ENCODE measurements at places on chromosomes 7 and 10.

DNA sequence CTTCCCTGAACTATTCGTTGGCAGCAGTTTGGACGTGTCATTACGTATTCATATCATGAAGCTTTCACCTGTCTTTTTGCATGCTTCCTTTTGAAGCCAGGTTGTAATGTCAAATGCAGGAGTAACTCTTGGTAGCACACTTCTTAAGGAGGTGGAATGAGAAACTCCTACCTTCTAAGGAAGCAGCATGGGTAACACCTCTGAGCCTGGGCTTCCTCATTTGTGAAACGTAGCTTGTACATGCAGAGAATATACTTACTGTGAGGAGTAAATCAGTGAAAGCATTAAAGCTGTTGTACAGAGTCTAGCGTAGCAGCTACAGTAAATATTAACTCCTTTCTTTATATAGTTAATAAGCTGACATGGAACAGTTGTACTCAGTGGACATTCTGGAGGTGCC is 21.1 kb downstream of the CUL1 start:
- no peak for DNase-seq
- no peak overlapping the region for H3K27ac ChIP-seq
- H3K27me3 ChIP-seq, result no peaks in the 10 kb centered on the region
- peaks cover 22% of the 10 kb centered on the region for H3K4me1 ChIP-seq

GRCh38 chr7:121793716-121794115 is 79.2 kb upstream of the PTPRZ1 start:
- no peak overlapping the region for H3K27ac ChIP-seq
- no peak for DNase-seq
- no peaks in the 10 kb centered on the region for H3K27me3 ChIP-seq
- H3K4me1 ChIP-seq, result no peaks in the 10 kb centered on the region

DNA sequence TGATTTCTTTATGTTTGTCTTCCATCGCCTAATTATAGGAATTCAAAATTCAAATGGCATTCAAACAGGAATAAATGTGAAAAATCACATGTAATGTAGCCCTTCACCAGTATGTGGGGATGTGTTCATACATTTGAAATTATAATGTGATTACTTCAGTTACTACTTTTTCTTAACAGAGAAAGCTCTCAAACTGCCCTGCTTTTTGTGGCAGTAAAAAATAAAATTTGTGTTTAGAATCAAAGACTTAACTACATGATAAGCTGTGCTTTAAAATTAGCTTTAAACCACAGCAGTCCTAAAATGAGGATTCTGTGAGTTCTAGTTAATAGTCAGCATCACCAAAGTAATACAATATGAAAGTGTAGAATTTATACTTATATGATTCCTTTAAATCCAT is 7.8 kb upstream of the HERC4 start:
- H3K4me3 ChIP-seq, result no peak overlapping the region
- H3K27ac ChIP-seq, result no peak overlapping the region
- peaks cover 12% of the 10 kb centered on the region for H3K27me3 ChIP-seq
- no peaks in the 10 kb centered on the region for H3K4me1 ChIP-seq
- DNase-seq, result no peak
- H3K36me3 ChIP-seq, result no peaks in the 10 kb centered on the region

GRCh38 chr10:15419279-15419874 is 48.3 kb upstream of the FAM171A1 start:
- DNase-seq, result peak; percentile 38
- no peak overlapping the region for H3K4me3 ChIP-seq
- no peaks in the 10 kb centered on the region for H3K27me3 ChIP-seq
- H3K27ac ChIP-seq, result no peak overlapping the region
- H3K4me1 ChIP-seq, result no peaks in the 10 kb centered on the region

GRCh38 chr7:117184367-117184766 is 138.5 kb downstream of the WNT2 start:
- DNase-seq, result no peak
- no peaks in the 10 kb centered on the region for H3K4me1 ChIP-seq
- no peak overlapping the region for H3K4me3 ChIP-seq
- peaks cover 3% of the 10 kb centered on the region for H3K27me3 ChIP-seq
- no peak overlapping the region for H3K27ac ChIP-seq
- no peaks in the 10 kb centered on the region for H3K36me3 ChIP-seq

- no peak overlapping the region for H3K4me3 ChIP-seq
- no peak for DNase-seq
- H3K36me3 ChIP-seq, result peaks cover 12% of the 10 kb centered on the region
- no peaks in the 10 kb centered on the region for H3K4me1 ChIP-seq
- H3K27me3 ChIP-seq, result no peaks in the 10 kb centered on the region
- H3K27ac ChIP-seq, result no peak overlapping the region
Observed at GRCh38 chr7:2092279-2092678, 140.5 kb downstream of the MAD1L1 start.

DNA sequence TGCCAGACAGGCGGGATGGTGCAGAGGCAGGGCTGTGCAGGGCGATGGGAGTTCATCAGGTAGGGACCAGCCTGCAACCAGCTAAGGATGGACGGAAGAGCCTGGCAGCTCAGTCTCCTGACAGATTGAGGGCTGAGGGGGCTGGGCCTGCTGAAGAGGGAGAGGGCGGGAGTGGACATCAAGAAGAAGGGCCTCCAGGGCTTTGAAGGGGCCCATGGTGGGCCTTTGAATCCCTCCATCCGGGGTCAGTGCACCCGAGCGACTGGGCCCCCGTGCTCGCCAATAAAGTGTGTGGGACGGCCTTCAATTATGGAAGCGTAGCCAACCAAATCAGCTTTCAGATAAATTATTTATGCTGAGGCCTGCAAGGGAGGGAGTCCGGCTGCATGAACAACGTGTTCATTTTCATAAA is 431.2 kb downstream of the RPS24 start:
- no peak for DNase-seq
- peaks cover 6% of the 10 kb centered on the region for H3K27me3 ChIP-seq
- no peak overlapping the region for H3K4me3 ChIP-seq

DNA sequence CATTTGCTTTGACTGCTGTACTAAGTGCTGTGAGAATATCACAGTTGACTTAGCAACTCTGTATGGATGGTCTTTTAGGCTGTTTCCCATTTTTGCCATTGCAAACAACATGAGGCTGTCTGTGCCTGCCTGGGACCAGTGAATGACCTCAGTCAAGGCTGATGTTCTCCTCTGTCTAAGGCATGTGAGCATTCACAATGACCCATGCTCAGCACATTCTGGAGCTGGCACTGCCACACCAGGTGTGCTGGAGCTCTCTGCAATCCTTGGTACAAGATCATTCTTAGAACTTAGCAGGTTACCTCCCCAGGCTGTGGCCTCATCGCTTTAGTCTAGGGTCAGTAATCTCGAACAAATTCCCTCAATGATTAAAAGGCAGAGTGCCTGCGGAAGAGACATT is 61.9 kb downstream of the SH3PXD2A start:
- no peaks in the 10 kb centered on the region for H3K36me3 ChIP-seq
- H3K27me3 ChIP-seq, result peaks cover 10% of the 10 kb centered on the region
- no peak overlapping the region for H3K27ac ChIP-seq
- H3K4me1 ChIP-seq, result no peaks in the 10 kb centered on the region

DNA sequence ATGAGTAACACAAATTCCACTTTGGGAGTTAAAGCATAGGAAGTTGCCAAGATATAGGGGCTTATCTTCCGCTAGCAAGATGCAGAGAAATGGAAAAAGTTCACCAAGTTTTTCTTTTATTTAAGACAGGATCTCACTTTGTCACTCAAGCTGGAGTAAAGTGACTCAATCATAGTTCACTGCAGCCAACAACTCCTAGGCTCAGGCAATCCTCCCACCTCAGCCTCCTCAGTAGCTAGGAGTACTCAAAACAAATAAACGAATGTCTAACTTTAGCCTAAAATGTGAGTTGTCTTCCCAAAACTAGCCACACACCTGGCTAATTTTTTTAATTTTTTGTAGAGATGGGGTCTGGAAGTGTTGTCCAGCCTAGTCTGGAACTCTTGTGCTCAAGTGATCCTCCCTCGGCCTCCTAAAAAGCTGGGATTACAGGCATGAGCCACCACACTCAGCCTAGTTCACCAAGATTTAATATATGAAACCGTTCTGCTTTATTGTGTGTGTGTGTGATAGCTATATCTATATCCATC is 9.9 kb downstream of the VIM start:
- no peak overlapping the region for H3K4me3 ChIP-seq
- no peak for DNase-seq
- no peaks in the 10 kb centered on the region for H3K27me3 ChIP-seq
- no peaks in the 10 kb centered on the region for H3K4me1 ChIP-seq
- peaks cover 51% of the 10 kb centered on the region for H3K36me3 ChIP-seq
- H3K27ac ChIP-seq, result no peak overlapping the region
